NCI-H1092 (cell line): ENCODE measurements at places on chromosomes 1 and 21.

DNA sequence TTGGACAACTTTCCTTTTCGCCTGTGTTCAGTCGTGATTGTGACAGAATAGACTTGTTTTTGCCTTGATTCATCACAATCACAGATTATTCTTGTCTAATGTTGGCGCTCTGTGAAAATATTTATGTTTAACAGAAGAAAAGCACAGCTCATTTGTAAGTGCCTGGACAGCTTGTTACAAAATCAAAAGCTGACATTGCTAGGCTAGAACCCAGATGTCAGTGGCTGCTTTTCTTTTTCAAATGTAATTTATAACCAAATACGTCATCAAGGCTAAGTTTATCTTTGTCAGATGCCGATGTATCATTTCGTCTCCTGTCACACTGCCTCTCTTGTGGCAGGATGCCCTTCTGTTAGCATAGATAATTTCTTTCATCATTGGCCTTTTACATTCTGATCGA, 1227.3 kb downstream of the PLA2G4A start:
- no peak for DNase-seq

- no peak for DNase-seq
Observed at GRCh38 chr1:114208714-114209113, 55.0 kb upstream of the SYT6 start.

GRCh38 chr1:201404055-201404454, 4.9 kb upstream of the LAD1 start:
- DNase-seq = no peak

GRCh38 chr1:165787741-165788140, 19.1 kb upstream of the TMCO1 start:
- no peak for DNase-seq

DNA sequence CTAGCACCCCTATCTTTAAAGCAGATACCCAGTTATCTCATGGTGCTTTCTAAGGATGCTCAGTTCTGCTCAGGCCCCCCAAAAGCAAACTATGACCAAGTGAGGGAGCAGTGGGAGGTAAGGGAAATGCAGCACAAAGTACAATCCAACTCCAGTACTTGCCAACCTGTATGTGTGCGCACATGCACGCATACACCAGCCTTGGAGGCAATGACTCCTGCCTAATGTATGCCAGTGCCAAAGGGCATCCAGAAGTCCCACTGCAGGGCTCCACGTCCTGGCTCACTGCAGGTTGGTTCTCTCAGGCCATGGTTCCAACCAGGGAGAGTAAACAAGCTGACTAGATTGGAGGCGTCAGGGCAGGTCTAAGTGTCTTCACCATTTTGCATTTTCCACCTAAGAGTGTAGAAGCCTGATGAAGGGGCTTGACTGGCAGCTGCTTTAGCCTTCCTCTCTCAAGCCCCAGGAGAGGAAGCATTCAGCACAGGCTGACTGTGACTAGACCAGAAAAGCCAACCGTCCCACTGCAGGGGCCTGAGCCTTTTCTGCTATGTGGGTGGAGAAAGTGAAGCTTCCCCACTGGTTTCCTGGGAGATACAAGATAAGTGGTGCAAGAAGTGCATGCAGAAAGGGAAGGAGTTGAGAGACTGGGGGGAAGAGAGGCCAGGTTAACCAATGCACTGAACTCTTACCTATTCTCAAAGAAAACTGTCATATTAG, 7.7 kb downstream of the AMIGO1 start:
- DNase-seq = no peak

- peak; percentile 68 for DNase-seq
Observed at GRCh38 chr1:90761781-90762589, 44.9 kb upstream of the BARHL2 start.

- no peak for DNase-seq
Observed at GRCh38 chr1:93442008-93442666, 5.8 kb upstream of the FNBP1L start.
